C1 segment of cervical spinal cord (tissue), 14 donors: ENCODE measurements at places on chromosomes 6 and 20.

- DNase-seq = peak; percentile 47
These were observed 24.8 kb downstream of the EPB41L1 start for GRCh38 chr20:36179170-36179945.

DNA sequence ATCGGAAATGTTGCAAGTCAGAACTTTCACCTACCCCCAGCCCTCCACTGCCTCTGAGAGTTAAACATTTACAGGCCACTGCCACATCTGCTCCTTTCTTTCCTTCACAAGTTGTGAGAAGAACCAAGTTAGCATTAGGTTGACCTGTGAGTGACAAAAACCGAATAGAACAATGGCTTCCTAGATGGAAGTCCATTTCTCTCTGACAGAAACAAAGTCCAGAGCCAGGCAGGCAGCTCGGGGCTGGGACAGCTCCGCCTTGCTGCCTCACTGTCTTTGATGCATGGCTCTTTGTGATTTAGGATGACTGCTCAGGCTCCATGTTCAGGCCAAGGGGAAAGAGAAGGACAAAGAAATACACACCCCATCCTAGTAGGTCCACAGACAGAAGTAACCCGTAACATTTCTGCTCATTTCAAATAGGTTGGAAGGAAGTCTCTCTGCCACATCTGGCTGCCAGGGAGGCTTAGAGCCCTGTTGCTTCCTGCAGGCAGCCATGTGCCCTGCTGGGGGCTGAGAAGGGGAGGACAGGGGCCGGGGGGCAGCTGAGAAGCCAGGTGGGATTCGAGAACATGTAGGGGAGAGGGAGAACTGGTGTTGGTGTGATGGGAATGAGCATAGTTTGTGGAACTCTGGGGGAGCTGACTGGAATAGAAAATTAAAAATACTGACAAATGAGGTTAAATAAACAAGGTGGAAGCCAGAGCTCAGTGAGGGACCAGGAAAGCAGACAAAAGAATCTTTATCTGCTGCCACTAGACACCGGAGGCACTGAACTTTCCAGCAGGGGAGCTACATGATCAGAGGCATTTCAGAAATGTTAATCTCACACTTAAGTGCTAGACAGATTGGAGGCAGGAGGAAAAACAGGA lies 19.5 kb upstream of the IER3 start:
- DNase-seq = no peak

- DNase-seq = no peak
These were observed 104.8 kb downstream of the MAFB start for GRCh38 chr20:40584130-40584809.

DNA sequence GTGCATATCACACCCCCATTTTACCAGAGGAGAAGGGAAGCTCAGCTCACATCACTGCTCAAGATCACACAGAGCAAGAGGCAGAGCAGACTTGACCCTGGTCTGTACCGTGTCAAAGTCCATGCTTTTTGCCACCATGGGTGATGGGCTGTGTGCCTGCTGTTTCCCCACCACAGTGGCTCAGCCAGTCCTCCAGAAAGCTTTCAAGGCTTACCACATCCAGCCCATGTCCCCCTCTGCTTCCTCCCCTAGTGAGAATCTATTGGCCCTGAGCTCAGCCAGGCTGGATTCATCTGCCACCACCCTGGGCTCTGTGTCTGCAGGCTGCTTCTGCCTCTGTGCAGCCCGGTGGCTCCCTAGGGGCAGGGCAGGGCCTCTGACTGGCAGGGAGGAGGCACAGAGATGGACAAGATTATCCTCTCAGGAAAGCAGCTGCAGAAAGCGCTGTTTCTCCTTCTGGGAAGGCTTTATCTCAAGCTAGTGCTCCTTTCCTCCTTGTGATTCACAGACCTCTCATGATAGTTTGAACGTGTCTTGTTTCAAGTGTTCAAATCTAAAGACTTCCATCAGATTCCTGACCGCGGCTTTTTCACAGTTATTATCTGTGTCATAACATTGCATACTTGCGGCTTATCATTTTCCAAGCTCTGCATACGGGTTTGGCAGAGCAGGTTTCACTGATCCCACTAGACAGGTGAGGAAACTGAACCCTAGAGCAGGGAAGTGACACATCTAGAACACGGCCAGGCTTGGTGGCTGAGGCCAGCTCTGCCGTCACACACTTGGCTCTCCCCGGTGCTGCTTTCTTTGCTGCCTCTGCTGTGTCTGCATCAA lies 37.4 kb downstream of the VEGFA start:
- DNase-seq = no peak

DNA sequence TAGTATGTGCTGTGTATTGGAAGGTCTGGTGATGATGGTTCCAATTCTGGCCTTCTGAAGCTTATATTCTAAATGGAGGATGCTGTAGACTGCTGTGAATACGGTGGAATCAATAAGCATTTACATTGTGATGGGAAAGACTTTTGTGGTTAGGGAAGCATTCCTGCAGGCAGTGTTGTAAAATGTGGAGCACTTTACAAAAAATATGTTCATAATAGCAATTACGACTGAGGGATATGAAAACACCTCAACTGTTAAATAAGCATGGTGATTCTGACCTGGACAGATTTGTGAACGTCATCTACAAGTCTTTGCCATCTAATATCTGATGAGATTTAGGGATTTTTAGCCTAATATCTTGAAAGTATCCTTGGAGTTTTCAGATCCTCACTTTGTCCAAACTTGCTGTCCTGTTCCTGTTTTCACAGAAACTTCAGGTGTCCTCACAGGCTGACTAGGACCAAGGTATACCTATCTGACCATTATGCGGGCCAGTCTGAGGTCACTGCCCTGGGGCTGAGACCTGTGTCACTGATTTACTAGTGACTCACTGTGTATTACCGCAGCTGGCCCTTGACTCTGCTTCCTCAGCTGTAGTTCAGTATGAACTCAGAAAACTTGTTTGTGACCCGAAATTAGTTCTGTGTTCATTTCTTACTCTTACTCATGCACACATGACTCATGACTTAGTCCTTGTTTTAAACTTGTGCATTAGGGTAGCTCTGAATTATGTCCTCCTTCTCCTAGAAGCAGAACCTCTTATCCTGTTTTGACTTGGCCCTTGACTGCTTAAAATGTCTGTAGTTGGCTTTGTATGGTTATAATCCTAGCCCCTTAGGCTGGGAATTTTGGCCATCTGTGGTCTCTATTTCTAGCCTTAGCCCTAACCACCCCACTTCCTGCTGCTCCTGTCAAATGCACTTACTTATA lies 343.0 kb downstream of the CDKAL1 start:
- no peak for DNase-seq

GRCh38 chr6:138988469-138988834 lies 399 bp upstream of the REPS1 start:
- DNase-seq = no peak

- DNase-seq = no peak
These were observed 41.8 kb downstream of the SLC22A23 start for GRCh38 chr6:3415082-3415453.
